ENCODE measurements at places on chromosomes 5 and 9.

- no peak for DNase-seq
Observed at GRCh38 chr5:1445313-1445688, at the start of gene SLC6A3. Gene SLC6A3, minus strand, starts transcription at chr5:1445440. Its CDS starts 2,243 bp downstream, at chr5:1443197.

- no peak for DNase-seq
Observed at GRCh38 chr5:91938441-91938840, 555.3 kb upstream of the ARRDC3 start.

- DNase-seq: no peak
Observed at GRCh38 chr9:88691811-88692210, 156.8 kb downstream of the NXNL2 start.

GRCh38 chr5:2883771-2884170 is 132.3 kb upstream of the IRX2 start:
- peak; percentile 14 for DNase-seq

- no peak for DNase-seq
Observed at GRCh38 chr5:113249206-113249605, 185.6 kb downstream of the TSSK1B start.

- no peak for DNase-seq
Observed at GRCh38 chr9:522190-522589, 307.5 kb downstream of the DOCK8 start.

- no peak for DNase-seq
Observed at GRCh38 chr5:56479126-56479525, 246.0 kb upstream of the ANKRD55 start.

- DNase-seq: no peak
Observed at GRCh38 chr9:111890334-111890733, 6.3 kb upstream of the UGCG start.

- DNase-seq: no peak
Observed at GRCh38 chr5:81972492-81972783, 615 bp downstream of the ATG10 start.

DNA sequence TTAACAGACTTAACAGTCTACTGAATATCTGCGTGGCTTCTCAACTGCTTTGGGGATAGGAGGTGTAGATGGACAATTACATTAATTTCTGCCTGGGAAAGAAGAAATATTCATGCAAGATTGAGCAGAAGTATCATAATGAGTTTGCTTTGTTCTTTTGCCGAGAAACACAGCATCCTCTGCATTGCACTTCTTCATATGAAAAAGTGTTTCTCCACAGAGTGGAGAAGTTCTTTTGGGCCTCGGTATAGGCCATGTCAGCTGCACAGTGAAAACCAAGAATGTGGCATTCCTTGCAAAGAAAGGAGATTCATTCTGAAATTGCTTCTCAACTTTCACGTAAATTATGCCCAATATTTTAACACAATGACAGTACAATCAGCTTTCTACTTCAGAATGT is 17.6 kb upstream of the SNX2 start:
- no peak for DNase-seq
